NCI-H2171 (cell line): ENCODE measurements at places on chromosomes 5 and 9.

DNA sequence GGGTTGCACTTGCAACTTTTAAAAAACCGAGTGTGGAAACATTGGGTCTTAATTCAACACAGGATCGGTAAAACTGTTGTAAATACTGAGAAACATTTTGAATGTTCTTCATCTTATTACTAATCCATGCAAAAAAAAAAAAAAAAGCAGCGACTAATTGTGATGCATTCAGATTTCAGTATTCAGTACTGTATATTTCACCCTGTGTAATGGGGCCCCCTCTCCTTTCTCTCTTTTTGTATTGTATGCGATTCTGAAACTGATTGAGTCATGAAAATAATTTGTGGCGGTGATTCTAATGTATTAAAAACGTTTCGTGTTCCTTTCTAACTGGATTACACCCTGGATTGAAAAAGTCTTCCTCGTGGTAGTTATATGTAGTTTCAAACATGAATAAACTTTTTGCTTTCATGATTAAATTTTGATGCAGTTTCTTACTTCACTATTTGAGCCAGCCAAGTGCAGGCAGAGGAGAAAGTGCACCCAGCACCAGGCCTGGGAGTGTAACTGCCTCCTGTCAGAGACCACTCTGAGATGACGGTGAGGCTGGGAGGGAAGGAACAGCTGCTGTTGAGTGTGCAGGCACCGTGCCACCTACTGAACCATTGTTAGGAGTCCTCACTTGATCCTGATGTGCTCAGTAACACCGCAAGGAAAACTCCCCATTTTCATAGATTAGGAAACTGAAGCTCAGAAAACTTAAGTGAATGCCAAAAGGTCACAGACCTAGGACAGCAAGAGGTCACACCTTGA is 220.0 kb downstream of the PBX3 start:
- peak; percentile 76 for DNase-seq

DNA sequence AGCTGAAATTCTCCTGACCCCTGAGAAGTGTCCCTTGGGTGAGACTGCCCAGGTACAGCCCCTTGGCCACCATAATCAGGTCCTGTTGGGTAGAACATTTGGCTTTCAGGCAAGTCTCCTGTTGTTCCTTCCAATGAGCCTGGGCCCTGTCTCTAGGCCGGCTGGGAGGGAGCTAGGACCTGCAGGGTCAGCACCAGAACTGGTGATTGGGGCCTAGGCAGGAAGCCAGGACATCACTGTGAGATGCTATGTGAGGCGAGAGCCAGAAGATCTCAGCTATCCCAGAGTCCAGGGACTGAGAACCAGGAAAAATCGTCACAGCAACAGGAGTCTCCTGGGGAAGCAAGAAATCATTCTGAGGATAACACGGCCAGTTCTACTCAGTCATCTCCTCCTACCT is 51.5 kb downstream of the PCDH1 start:
- DNase-seq, result no peak

GRCh38 chr9:31839273-31839672 is 545.2 kb upstream of the ACO1 start:
- no peak for DNase-seq

GRCh38 chr9:4417578-4418325 is 72.5 kb upstream of the SLC1A1 start:
- DNase-seq, result no peak

DNA sequence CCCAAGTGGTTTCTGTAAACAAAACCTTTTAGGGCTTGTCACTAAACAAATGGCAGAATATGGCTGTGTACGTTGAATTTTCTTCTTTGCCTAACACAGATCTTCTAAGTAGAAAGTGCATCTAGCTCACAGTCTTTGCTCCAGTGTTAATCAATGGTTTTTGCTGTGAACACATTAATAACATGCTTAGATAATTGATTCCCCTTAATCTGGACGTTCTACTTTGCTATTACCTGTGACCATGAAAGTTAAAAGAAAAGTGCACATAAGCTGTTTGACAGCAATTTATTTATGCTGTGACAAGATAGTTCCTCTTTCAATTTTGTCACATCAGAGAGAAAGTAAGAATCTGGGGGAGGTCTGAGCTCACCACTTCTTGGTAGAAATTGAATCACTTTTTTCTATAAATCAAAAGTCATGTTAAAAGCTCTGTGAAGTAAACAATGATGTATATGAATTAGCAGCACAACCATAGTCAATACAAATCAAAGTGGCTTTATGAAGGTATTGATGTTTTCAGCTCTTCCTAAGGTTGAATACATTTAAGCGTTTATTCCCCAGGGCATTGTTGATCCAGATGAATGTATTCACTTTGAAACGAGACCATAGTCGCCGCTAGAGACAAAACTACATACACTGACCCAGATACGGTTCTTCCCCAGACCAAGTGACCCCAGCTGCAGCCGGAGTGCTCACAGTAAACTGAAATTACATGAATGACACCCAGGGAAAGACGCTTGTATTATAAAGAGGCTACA is 174.6 kb upstream of the ZNF608 start:
- DNase-seq, result no peak

DNA sequence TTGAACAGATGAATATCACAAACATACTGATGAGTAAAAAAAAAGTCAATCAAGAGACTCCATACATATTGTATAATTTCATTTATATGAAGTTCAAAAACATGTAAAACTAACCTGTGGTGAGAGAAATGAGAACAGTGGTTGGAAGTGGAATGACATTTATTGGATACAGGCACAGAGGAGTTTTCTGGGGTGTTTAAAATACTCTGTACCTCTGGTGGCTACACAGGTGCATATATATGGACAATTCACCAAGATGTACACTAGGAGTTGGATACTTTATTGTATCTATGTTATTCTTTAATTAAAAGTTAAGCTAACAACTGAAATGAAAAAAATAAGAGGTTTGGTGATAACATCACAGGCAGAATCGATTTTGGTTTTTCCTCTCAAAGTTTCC is 14.1 kb downstream of the FOXD1 start:
- DNase-seq, result no peak

- DNase-seq, result peak; percentile 10
Observed at GRCh38 chr9:2576631-2577030, 45.0 kb upstream of the VLDLR start.

DNA sequence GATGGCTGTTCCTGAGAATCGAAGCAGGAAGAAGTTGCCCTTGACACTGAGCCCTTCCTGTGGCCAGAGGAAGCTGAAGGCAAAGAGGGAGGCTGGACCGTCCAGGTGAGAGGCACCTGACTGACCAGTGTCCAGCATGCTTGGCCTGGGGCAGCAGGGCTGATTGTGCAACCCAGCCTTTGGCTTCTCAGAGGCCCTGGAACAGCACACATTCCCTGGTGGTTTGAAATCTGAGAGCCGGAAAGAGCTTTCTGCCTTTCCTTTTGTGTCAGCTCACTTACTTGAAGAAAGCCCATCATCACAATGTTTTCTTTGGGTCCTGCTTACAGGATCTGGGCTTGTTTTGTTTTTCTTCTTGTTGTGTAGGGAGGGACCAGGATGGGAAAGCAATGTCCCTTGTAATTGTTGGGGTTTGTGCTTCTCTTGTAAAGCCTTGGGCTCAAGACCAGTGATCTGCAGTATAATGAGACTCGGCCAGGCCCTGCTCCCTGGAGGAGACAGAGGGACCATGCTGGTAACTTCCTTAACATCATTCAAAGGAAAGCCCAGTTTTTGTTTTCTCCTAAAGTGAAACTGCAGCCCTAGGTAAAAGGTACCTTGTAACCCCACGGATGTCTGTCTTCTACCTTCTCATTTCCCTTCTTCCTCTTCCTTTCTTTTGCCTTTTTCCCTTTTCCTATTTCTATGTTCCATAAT is 213.7 kb downstream of the NXNL2 start:
- DNase-seq, result no peak

DNA sequence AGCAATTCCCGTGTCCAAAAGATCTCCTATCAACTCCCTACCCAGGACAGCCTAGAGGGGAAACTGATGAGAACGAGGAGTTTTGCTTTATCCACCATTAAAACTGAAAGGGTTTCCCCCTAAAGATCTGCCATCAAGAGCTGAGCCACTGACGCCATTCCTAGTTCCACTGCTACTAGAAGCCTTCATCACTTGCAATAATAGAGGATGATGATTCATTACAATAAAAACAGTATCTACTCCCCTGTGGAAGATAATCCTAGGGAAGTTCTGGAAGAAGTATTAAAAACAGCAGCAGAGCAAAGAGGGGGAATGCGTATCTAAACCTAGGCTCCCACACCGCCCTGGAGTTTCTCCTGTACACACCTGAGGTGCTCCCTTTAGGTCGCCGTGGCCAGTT is 394.5 kb downstream of the BNC2 start:
- DNase-seq, result no peak

DNA sequence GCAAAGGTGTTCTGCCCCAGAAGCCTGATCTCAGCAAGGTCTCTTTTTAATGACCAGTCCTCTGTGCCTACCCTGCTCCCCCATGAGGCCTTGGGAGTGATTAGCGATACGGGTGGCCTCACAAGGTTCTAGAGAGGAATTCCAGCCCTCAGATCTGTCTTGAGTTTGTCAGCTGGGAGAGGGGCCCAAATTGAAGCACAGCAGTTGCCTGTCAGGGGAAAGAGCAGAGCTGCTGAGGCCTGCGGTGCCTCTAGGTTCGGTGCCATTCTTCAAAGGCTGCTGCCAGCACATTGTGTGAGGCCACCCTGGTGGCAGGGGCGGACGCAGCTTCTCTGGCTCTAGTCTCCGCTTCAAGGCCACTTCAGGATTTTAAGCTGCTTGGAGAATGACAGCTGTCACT is 85.7 kb upstream of the GRIA1 start:
- no peak for DNase-seq

DNA sequence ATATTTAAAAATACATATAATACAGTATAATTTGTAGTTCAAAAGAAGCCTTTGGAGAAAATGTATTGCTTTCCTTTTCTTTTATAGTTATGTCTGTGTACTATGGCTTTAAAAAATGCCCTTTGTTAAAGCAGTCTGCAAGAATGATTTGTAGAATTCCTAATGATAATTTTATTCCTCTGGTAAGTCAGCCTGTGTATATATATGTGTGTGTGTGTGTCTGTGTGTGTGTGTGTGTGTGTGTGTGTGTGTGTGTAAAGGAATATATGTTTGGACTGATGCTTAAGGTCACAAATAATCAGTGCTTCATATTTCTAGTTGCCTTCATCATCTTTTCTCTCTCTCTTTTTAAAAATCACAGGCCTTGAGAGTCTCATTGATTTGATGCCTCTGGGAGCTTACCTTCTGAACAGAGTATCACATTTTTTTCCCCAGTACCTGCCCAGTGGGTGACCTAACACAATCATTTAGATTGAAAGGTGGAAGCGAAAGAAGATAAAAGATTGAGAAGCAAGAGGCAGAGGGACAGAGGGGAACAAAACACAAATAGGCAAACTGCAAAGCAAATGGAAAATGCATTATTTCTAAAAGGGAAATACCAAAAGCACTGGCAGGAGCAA is 709.2 kb upstream of the DMAC1 start:
- DNase-seq, result no peak

DNA sequence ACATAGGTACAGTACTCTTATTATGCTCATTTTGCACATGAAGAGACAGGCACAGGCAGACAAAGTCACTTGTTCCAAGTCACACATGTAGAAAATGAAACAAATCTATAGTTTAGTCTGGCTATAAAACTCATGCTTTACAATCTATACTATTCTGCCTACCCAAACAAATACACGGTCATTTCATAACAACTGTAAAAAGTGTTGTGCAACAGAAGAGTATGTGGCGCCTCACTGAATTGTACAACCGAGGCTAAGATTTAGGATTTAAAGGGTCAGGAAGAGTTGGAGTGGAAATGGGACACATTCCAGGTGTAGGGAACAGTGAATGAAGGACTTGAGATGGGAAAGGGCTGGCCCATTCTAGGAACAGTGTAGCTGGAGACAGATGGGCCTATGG is 82.9 kb upstream of the TRIO start:
- DNase-seq, result no peak

DNA sequence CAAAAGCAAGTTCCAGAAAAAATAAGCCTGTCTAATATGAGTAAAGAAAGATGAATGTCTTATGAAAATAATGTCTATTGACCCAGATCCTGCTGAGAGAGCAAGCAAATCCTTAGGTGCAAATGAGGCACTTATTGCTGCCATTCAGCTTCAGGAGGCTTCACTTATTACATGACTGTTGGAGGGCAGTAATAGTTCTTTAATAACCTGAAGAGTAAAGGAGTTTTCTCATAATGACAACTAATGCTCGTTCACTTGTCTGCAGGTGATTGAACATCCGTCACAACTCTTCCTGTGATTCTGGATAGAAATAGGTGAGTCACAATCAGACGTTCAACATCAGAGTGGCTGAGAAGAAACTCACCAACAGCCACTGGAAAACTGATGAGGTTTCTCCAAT is 58.3 kb downstream of the SPOCK1 start:
- no peak for DNase-seq

GRCh38 chr9:112562235-112562958 is 75.8 kb downstream of the KIAA1958 start:
- no peak for DNase-seq

- DNase-seq, result no peak
Observed at GRCh38 chr5:100860407-100860806, 42.7 kb downstream of the ST8SIA4 start.

DNA sequence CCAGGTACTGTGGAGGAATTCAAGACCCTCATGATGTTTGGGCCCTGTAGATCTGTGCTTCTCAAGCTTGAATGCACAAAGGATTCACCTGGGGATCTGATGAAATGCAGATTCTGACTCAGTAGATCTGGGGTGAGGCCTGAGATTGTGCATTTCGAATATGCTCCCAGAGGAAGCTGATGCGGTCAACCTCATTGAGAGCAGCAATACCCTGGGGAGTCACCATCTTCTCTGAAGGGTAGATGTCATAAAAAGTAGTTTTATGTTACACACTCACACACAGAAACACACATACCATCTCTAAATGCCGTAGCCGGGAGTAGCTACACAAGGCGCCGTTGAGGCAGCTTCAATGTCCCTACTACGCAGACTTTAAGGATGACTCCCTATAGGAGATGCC is 55.8 kb upstream of the CPEB4 start:
- no peak for DNase-seq
